ENCODE measurements at places on chromosomes 3 and 15. TPM values are rescaled to one million over a fixed set of nuclear protein-coding genes. Genes with fewer than 3 reads are reported as not detected.

- no peak for DNase-seq
Measured at GRCh38 chr15:98233873-98234272, 273.4 kb downstream of the ARRDC4 start.

Gene TBC1D5
- total RNA-seq: 39.6 TPM

DNA sequence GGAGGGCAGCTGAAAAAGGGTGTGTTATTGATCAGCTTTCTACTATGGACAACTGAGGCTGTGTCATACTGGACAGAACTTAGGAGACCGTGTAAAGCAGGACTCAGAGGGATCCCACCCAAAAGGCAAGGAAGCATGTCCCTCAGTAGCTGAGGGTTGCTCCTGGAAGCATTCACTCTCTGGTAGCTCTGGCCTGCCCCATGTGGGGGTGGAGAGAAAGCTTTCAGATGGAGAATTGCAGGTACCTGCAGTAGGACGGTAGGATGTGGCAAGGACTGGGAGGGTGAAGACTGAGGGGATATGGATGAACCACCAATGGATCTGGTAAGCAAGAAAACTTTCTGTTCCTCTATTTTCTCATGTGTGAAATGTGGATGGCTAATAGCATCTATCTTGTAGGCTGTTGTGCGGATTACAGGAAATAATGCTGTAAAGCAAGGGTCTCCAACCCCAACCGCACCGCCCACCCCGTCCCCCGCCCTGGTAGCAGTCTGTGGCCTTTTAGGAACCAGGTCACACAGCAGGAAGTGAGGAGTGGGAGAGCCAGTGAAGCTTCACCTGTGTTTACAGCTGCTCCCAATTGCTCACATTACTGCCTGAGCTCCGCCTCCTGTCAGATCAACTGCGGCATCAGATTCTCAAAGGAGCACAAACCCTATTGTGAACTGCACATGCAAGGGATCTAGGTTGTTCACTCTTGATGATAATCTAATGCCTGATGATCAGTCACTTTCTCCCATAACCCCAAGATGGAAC lies 157.7 kb upstream of the PROK2 start:
- no peak for DNase-seq

Gene KCNMB3
- total RNA-seq: 1.1 TPM

DNA sequence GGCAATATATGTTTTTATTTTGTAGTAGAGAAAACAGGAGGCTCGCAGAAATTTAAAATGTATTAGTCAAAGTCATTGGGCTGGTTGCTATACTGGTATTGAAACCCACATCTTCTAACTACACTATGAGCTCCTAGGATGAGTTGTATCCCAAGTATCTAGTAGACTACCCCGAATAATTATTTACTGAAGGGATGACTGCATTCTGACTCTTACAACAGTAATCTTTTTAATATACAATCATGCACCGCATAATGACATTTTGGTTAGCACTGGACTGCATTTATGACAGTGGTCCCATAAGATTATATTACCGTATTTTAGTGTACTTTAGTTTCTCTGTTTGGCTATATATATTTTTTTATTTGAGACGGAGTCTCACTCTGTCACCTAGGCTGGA lies 15.3 kb downstream of the PIGB start:
- DNase-seq: no peak

GRCh38 chr3:55169608-55170072 lies 241.8 kb upstream of the LRTM1 start:
- no peak for DNase-seq

Gene MLH1
- 36.7 TPM for total RNA-seq

Gene SUCLG2
- 73.0 TPM for total RNA-seq

Gene CLDN16
- total RNA-seq: not detected

DNA sequence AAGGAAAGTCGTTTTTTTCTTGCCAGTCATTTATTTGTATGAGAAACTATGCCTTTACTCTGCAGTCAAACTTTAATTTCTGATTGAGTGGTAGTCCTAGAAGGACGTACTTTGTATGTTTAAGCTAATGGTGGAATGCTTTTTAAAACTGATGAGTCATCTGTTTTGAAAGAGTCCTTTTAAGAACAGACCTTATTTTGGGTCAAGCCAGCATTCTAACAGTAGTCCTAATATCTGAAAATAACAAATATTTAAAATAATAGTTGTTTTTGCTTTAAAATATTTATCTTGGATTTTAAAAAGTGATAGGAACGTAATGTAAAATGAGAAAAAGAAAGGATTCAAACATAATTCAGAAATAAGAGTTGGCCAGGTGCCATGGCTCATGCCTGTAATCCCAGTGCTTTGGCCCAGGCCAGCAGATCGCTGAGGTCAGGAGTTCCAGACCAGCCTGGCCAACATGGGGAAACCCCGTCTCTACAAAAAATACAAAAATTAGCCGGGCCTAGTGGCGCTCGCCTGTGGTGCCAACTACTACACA lies 1.3 kb upstream of the LRRC58 start:
- DNase-seq: peak; percentile 68

- no peak for DNase-seq
Measured at GRCh38 chr3:9157651-9158362, 91.6 kb downstream of the SRGAP3 start.

Gene ZNF80
- total RNA-seq: not detected

DNA sequence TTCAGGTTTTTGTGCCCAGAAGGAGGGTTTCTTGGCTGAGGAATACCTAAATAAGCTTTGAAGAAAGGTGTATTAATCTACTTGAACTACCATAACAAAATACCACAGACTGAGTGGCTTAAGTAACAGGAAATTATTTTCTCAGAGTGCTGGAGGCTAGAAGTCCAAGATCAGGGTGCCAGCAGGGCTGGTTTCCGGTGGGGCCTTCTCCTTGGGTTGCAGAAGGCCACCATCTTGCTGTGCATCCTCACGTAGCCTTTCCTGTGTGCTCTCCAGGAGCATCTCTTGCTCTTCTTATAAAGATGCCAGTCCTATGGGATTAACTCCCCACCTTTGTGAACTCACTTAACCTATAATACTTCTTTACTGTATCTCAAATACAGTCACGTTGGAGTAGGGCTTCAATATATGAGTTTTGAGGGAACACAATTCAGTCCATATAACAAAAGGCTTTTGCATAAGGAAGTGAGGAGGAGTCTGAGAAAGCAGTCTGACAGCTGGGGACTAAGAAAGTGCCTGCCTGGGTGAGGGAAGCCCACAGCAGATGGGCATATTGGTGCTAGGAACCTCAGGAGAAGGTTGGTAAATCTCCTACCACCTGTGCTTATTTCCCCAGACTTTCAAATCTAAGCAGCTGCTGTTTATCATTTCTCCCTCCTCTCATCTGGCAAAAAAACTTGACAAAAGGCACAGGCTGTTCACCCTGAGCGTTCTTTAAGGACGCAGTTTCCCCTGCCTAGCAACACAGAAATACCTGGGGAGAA lies 89.6 kb upstream of the CBLB start:
- DNase-seq: no peak

DNA sequence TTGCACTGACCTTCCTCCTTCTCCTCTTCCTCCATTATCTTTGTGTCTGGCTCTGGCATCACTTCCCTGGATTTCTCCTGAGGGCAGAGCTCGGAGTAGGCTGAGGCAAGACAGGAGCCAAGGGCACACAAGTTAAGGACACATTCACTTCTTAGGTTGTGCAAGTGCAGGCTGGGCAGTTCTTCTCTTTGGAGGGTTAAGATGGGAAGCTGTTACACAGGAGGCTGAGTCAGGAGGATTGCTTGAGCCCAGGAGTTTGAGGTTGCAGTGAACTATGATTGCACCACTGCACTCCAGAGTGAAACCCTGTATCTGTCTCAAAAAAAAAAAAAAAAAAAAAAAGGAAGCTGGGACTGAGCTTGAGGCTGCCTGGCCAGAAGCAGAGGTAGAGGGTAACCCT lies 176.2 kb upstream of the ANKRD28 start:
- DNase-seq: no peak

Gene SLCO2A1
- total RNA-seq: 36.1 TPM
